ENCODE measurements at places on chromosomes 6 and 20.

DNA sequence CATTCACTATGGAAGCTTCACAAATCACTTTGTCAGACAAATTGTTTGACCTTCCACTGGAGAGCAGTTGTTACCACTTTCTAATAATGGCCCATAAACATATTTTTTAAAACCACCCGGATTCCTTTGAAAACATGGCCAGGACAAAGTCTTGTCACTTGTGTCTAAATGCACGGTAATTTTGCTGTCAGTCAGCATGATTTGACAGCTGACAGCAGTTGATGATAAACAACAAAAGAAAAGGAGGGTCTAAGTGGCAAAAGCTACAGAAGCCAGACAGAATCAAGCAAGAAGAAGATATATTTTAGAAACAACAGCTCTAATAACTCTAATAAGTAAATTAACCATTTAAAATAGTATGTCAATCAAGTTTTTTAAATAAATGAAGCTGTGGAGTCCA is 27.7 kb upstream of the CARMIL1 start:
- no peak overlapping the region for H3K4me3 ChIP-seq
- no peak for DNase-seq
- H3K4me1 ChIP-seq: peaks cover 10% of the 10 kb centered on the region
- H3K27ac ChIP-seq: no peak overlapping the region
- H3K27me3 ChIP-seq: peaks cover 18% of the 10 kb centered on the region
- no peaks in the 10 kb centered on the region for H3K36me3 ChIP-seq

- no peaks in the 10 kb centered on the region for H3K4me1 ChIP-seq
- no peak overlapping the region for H3K27ac ChIP-seq
- H3K36me3 ChIP-seq: peaks cover 3% of the 10 kb centered on the region
- H3K4me3 ChIP-seq: no peak overlapping the region
- DNase-seq: no peak
Observed at GRCh38 chr20:63384336-63384735, 23.2 kb upstream of the CHRNA4 start.

- H3K27ac ChIP-seq: no peak overlapping the region
- no peak for DNase-seq
- H3K27me3 ChIP-seq: no peaks in the 10 kb centered on the region
- no peak overlapping the region for H3K4me3 ChIP-seq
Observed at GRCh38 chr6:19150307-19150706, 686.9 kb upstream of the ID4 start.

GRCh38 chr6:31580807-31581433 is 1.3 kb downstream of the LTB start:
- H3K36me3 ChIP-seq: peaks cover 59% of the 10 kb centered on the region
- peaks cover 70% of the 10 kb centered on the region for H3K4me1 ChIP-seq
- no peaks in the 10 kb centered on the region for H3K27me3 ChIP-seq
- DNase-seq: peak; percentile 92

GRCh38 chr6:132198040-132198439 is 203.2 kb downstream of the MOXD1 start:
- DNase-seq: no peak
- H3K27ac ChIP-seq: no peak overlapping the region
- H3K4me1 ChIP-seq: no peaks in the 10 kb centered on the region
- peaks cover 2% of the 10 kb centered on the region for H3K27me3 ChIP-seq

DNA sequence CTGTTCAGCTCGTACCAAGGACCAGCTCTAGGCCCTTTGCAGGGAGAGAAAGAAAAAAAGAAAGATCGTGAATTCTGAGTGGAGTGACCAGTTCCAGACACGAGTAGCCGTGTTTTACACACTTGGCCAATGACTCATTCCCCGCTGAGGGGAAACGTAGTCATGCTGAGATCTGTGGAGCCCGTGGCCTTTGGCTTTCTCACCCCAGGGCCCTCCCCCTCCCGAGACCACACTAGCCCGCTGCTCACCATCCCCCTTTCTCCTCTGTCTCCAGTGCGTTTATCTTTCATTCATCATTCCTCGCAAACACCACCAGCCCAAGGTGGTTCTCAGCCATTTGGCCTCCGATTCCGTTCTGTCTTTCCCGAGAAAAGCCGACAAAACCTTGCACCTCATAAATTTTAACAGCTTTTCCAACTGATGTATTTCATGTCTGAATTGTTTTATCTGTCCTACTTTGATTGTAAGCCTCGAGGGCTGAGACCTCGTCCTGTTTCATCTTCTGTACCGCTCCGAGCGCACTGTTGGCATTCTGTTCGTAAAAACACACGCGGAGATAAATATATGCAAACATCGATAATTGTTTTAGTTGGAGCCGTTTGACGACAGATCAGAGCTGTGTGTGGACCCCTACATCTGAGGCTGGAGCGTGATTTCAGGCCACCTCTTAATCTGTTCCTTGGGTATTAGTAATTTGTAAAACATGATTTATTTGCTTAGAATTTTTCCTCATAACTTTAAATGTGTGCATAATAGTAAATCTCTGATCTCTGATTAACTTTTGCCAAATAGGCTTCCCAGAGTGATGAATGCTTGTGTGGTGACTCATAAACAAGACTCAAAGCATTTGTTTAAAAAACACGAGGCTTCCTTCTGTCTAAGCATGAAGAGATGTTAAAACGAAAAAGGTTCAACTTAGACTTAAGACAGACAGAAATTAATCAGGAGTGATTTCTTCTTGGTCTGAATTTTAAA is 336.6 kb downstream of the CDH4 start:
- H3K27ac ChIP-seq: no peak overlapping the region
- H3K4me3 ChIP-seq: no peak overlapping the region
- H3K36me3 ChIP-seq: no peaks in the 10 kb centered on the region
- H3K27me3 ChIP-seq: peaks cover 4% of the 10 kb centered on the region
- H3K4me1 ChIP-seq: no peaks in the 10 kb centered on the region
- no peak for DNase-seq
